ENCODE measurements at places on chromosomes 12 and 14.
A peak's percentile ranks its signal among the peaks of the same experiment; 100 is the strongest.

DNA sequence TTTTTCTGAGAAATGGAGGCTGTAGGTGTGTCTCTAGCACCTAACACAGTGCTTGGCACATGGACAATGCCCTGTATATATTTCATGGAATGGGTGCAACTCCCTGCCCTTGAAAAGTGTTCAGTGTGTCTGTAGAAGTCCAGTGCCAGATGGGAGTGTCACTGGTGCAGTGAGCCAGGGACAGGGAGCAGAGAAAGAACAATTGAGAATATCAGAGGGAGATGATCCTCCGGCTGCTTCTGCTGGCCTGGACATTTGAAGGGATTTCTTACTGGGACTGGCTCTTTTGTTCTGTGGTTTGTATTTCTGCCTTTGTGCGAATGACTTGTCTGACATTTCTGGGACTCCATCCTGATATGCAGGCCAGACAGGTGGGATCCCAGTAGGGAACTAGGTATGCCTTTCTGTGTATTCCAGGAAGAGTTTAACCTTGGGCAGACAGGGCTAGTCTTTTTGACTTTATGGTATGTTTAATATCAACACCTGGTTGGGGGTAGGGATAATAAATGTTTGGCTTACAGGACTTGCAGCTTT, 328.0 kb downstream of the NRXN3 start:
- DNase-seq: no peak

DNA sequence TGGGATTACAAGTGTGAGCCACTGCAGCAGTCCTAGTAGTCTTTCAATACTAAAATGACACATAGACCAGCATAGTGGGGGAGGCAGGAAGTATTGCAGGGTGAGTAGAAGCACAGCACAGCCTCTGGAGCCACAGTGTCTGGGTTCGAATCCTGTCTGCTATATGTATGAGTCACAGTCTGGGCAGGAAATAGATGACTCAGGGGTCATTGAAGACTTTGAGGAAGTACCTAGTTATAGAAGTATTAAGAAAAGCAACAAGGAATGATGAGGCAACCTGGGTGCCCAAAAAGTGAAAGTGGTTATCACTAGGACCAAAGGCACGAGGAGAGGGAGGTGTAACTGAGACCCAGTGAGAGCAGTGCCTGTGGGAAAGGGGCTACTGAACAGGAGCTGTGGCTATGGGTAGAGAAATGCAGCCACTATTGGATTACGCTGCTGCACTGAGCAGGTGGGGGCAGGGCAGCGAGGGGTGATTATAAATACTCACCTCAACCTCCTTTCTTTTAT, 124.0 kb downstream of the PDE3A start:
- DNase-seq: peak; percentile 81

DNA sequence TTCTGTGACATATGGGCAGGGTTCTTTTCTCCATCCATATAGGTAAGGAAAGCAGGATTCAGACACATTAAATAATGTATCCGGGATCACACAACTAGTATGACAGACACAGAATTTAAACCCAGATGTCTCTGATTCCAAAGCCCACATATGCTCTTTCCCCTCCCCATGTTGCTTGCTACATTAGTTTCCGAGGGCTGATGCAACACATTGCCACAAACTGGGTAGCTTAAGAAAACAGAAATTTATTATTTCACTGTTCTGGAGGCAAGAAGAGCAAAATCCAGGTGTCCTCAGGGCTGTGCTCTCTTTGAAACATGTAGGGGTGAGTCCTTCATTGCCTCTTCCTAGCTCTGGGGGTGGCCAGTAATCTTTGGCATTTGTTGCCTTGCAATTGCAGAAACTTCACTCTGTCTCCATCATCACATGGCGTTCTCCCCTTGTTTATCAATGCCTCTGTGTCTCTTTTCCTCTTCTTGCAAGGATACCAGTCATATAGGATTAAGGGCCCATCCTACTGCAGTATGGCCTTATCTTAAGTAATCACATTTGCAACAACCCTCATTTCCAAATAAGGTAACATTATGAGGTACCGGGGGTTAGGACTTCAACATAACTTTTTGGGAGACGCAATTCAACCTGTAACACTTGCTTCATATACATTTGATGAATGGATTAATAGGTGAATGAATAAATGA, 83.0 kb upstream of the CCND2 start:
- DNase-seq: no peak

DNA sequence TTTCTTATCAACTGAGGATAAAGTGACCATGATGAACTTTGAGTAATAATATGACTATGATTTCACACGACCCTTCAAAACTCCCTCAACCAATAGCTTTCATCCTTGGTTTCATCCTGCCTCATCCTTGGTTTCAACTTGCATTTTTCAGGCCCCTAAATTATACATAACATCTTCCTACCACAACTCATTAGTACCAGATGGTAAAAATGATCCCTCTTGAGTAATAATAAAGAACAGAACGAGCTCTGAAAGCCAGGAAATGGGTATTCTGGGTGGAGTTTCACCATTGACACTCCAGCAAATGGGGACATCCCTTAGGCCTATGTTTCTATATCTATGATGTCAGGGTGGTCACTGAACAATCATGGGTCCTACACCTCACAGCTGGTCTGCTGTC, 72.1 kb upstream of the LMNTD1 start:
- DNase-seq: no peak

GRCh38 chr14:81198651-81199050, 22.1 kb downstream of the GTF2A1 start:
- DNase-seq: no peak

DNA sequence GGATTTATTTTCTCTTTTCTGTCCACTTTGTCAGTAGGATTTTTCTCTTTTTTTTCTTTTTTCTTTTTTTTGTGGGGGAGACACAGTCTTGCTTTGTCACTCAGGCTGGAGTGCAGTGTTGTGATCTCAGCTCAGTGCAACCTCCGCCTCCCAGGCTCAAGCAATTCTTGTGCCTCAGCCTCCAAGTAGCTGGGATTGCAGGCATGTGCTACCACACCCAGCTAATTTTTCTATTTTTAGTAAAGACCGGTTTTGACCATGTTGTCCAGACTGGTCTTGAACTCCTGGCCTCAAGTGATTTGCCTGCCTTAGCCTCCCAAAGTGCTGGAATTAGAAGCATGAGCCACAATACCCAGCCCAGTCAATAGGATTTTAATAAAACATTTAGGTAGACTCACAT, 21.0 kb upstream of the TBK1 start:
- DNase-seq: no peak

GRCh38 chr12:78086553-78087362, 256.1 kb downstream of the NAV3 start:
- DNase-seq: peak; percentile 11

- no peak for DNase-seq
Observed at GRCh38 chr12:84764001-84764400, 148.6 kb downstream of the SLC6A15 start.

DNA sequence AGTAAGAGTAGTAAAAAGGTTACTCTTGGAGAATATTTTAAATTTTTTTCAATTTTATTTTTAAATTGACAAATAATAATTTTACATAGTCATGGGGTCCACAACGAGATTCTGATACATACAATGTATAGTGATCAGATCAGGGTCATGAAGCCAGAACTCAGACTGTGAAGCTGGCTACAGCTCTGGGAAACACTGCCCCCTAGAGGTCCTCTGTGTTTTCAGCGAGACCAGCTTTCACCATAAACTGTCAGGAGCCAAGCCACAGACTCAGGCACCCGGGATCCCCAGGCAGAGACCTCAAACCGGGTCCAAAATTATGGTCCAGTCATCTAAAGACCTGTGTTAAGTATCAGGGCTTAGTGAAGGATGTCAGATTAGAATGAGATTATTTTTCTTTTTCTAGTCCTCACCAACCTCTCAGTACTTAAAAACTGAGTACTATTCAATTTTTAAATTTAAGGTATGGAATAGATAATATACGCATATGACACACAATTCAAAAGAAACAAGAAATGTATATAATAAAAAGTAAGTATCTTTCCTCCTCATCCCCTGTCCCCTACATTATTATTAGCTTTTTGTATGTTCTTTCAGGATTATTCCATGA, 397.1 kb downstream of the MDGA2 start:
- DNase-seq: no peak

GRCh38 chr14:99603471-99604277, at the start of gene CCDC85C:
TSS of gene CCDC85C (minus strand) at chr14:99604207. CDS start at chr14:99603959, 248 bp downstream.
- peak; percentile 54 for DNase-seq

GRCh38 chr14:71475916-71476315, 456.3 kb upstream of the RGS6 start:
- DNase-seq: no peak

GRCh38 chr12:131025939-131026702, 72.4 kb downstream of the ADGRD1 start:
- DNase-seq: no peak

DNA sequence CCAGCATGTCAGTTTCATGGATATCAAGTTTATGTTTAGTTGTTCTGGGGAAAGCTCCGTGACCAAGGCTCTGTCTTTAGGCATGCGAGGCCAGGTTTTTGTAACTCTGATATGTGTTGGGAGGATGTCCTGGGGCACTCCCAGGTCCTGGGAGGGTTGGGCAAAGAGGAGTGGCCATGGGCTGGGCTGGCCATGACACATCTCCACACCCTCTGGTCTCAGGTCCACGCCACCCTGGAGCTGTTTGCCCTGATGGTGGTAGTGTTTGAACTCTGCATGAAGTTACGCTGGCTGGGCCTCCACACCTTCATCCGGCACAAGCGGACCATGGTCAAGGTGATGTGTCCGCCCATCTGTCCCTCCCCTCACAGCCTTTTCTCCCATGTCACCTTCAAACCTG, 46.4 kb downstream of the TPCN1 start:
- no peak for DNase-seq

- DNase-seq: no peak
Observed at GRCh38 chr12:1584326-1584725, 10.1 kb downstream of the FBXL14 start.

DNA sequence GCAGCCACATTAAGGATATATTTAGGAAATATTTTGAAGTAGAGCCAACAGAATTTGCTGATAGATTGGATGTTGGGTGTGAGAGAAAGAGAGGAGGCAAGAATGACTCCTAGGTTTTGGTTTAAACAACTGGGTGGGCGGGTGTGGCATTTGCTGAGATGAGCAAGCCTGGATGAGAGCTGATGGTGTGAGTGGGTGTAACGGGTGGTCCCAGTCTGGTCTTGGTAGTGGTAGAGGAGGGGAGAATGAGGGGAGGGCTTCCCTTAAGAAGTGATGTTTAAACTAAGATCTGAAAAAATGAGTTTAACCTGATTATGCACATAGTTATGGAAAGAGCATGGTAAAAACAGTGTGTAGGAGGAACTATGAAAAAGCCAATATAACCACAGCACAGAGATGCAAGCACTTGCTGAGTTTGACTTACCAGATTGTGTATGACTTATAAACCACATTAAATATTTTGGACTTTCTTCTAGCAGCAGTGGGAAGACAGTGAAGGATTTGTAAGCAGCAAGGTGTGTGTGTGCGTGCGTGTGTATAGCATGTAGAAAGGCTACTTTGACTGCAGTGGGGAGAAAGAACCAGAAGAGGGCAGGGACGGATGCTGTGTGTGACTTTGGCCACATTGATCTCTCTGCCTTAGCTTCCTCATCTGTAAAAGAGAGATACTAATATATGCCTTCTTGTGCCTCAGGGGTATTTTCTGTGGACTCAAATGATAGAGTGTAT, 139.7 kb downstream of the PRIMA1 start:
- DNase-seq: peak; percentile 2

- no peak for DNase-seq
Observed at GRCh38 chr14:77488558-77488957, 10.1 kb downstream of the ISM2 start.

- DNase-seq: no peak
Observed at GRCh38 chr14:93200553-93200952, 6.3 kb downstream of the GON7 start.

DNA sequence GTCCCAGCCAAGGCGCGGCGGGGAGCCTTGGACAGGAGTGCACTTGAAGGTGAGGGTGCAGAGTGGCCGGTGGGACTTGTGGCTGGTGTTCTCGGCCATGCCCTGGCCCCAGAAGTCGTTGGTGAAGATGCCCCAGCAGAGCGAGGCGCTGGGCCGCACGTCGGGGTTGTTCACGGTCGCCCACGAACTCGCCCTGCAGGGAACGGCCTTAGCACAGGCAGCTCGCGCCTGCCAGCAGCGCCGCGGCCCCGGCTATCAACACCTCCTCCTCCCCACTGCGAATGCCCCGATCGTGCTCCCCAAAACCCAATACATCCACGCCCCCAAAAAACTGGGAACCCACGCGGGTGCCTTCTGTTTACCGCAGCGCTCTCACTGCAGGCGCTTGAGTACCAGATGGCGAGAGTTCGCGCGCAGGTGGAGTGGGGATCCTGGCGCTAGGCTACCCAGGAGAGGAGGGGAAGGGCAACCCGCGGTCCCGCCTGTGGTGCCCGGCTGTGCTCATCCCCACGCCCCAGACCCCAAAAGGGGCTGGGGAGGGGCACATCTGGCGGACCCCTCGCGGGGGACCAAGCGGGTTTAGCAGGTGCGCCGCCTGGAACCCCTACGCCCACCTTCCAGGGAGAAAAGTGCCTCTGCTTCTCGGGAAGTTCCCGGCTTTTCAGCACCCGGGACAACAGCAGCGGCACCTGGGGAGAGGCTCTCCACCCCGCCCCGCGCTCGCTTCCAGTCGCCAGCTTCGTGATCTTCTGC, 386.3 kb upstream of the TMTC1 start:
- no peak for DNase-seq

GRCh38 chr14:70908935-70909641, 1.8 kb downstream of the PCNX1 start:
- DNase-seq: no peak

GRCh38 chr12:128649902-128650301, 173.9 kb downstream of the SLC15A4 start:
- DNase-seq: no peak

GRCh38 chr12:53543539-53543938, 36.3 kb upstream of the NPFF start:
- DNase-seq: peak; percentile 66

DNA sequence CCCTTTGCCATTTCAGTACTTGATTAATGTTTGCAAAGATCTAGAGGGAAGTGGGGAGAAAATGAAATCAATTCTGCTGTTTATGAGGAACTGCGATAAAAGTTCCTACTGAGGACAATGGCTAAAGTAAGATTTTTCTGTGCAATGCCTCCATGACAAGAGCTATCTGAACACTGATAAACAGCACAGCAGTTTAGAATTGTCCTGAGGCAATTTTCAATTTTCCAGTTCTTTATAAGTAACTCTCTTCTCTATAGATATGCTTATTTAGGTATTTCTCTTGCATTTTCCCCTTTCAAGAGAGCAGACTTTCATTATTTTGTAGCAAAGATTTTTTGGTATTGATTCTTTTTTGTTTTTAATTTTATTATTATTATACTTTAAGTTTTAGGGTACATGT, 34.6 kb upstream of the TMTC2 start:
- DNase-seq: no peak

- DNase-seq: peak; percentile 10
Observed at GRCh38 chr12:97921979-97922722, 459.5 kb downstream of the RMST start.

GRCh38 chr14:103533999-103534575, 5.1 kb downstream of the TRMT61A start:
- DNase-seq: no peak

DNA sequence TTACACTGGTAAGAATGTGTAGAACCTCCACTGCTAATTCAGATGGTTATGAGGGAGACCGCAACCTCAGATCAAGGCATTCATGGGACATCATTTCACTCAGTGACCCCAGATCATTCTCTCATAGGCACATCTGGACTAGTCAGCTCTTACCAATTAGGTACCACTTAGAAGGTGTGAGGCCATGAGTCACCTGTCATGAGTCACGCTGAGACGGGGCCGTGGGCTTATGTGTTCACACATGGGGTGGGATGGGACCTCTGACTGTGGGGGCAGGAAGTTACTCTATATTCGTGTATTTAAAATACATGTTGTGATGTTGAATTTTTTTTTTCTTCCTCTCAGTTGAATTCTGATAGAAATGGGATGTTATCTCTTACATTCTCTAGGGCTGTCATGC, 55.9 kb downstream of the CCDC92 start:
- peak; percentile 39 for DNase-seq

Measured in EL (cell line).